ENCODE measurements at places on chromosomes 7 and 10. TPM values are rescaled to one million over a fixed set of nuclear protein-coding genes. Genes with fewer than 3 reads are reported as not detected.

DNA sequence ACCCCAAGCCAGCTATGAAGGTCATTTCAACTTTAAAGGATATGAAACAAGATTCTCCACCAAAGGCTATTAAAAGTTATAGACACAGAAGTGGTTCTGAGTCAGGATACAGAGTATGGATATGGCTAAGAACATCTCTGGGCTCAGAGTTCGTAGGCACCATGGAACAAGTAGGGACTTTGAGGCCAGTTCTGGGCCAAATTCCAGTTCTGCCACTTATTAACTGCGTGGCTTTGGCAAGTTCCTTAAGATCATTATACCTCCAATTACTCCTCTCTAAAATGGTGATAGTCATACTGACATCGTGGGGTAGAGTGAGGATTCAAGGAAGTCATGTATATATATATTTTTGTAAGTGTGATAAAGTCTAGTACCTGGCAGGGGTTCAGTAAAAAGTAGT lies 105.8 kb upstream of the NFE2L3 start:
- DNase-seq = no peak

The MKI67 gene
- total RNA-seq = 38.7 TPM

DNA sequence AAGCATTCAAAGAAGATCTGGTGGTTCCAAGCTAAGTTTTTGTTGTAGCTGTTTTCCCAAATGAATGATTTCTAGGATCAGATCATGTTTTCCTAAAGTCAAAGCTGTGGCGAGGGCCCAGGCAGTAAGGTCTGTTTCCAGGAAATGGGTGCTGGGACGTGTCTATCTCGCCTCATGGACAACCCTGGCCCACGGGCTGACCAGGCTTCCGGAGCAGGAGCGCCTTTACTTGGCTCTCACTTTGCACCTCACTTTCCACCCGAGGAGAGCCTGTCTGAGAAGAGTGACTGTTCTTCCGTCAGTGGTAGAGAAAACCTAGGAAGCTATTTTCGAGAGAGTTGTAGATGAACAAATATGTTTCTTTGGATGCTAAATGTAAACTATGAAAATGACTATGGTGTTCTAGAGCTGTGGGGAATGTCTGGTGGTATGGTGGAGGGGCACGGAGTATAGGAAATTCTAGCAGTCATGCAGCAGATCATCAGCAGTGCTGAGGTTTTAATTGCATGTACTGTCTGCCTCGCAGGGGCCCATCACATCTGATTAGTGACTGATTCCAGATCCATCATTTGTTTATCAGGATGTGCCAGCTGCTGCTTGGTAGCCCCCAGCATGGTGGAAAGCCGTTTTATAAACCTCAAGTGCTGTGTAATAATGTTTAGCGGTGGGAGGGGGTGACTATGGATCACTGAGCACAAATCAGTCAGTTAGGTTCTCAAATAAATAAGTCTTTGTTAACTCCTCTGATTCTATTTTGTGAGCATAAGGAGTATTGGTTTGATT lies 66.6 kb downstream of the VWC2 start:
- DNase-seq = no peak

- no peak for DNase-seq
These were observed 1.4 kb upstream of the VSTM4 start for GRCh38 chr10:49116509-49117375.

DNA sequence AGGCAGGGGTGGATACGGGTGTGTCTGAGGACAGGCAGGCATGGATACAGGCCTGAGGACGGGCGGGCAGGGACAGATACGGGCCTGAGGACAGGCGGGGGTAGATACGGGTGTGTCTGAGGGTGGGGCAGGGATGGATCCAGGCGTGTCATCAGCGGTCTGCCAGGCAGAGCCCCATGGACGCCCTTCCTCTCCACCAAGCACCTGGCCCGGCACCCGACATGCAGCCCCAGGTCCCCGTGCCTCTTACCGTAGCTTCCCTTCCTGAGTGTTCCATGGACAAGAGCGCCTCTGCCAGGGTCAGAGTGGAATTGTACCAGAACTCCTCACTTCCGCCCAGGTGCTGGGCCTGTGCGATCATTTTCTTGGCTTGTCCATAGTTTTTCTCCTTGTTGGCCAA lies 74.6 kb upstream of the NKX6-2 start:
- no peak for DNase-seq

The CCDC3 gene
- total RNA-seq = 3.9 TPM

The APBB1IP gene
- 5.9 TPM for total RNA-seq

GRCh38 chr10:7572391-7572790 lies 94.4 kb downstream of the ITIH5 start:
- no peak for DNase-seq

The GPR85 gene
- total RNA-seq = 2.4 TPM

- DNase-seq = no peak
These were observed 33.6 kb upstream of the NPFFR1 start for GRCh38 chr10:70317272-70317942.
